H7 (cell line): ENCODE measurements at places on chromosomes 1 and 21. TPM values are rescaled to one million over a fixed set of nuclear protein-coding genes. Genes with fewer than 3 reads are reported as not detected.

- no peak for DNase-seq
Measured at GRCh38 chr1:202311875-202312635, 29.7 kb downstream of the UBE2T start.

Gene IGSF9
- 4.4 and 6.1 TPM in 2 replicates for total RNA-seq

DNA sequence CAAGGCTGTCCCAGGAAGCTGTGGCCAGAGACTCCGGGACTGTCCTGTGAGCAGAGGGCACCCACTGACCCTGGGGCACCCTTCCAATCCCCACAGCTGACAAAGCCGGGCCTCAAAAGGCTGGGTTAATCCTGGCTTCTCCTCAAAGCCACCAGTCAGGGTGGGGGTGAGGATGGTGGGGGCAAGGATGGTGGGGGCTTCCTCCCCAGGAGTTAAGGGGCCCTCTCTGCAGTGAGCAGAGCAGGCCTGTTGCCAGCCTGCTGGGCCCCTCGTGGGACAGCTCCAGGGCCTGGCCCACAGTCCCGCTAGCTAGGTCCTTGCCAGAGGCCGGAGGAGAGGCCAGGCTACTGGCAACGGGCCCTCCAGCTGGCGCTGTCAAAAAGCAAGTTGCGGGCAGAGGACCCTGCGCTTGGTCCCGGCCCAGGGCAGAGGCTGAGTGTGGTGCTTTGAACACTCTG is 37.9 kb upstream of the CCDC27 start:
- DNase-seq: no peak

- no peak for DNase-seq
Measured at GRCh38 chr1:74748960-74749359, 16.0 kb downstream of the TYW3 start.

Gene CRP
- not detected in 2 replicates for total RNA-seq

DNA sequence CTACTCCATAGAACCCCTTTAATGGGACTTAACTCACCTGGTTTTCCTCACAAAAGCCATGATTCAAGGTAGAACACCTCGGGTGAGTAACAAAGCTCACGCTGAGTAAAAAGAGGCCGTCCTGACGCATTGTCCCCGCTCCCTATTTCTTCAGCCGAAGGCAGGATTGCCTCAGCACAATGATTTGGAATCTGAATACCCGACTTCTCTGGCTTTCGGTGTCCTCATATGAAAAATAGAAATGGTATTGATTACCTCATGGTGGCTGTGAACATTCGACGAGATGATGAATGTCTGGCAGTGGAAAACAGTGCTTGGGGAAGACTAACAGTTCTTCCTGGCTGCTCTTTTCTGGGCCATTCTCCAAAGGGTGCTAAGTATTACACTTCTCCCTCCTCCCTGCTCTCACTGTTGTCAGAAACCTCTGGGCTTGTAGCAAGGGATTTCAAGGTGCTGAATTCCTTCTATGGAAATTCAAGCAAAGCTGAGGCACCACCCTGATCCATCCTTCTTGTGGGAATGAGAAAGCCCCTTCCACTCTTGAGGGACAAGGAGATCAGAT is 148.3 kb downstream of the C1orf94 start:
- no peak for DNase-seq
